ENCODE measurements at places on chromosomes 11 and 22. TPM values are rescaled to one million over a fixed set of nuclear protein-coding genes. Genes with fewer than 3 reads are reported as not detected.

The SMPD1 gene
- polyA plus RNA-seq = 21.8 TPM

The RASGRP2 gene
- 38.4 TPM for polyA plus RNA-seq

The ADAMTS8 gene
- 13.4 TPM for polyA plus RNA-seq

The OR51I1 gene
- polyA plus RNA-seq = not detected

The MS4A6A gene
- polyA plus RNA-seq = 27.0 TPM
